ENCODE measurements at places on chromosomes 1 and 21.

DNA sequence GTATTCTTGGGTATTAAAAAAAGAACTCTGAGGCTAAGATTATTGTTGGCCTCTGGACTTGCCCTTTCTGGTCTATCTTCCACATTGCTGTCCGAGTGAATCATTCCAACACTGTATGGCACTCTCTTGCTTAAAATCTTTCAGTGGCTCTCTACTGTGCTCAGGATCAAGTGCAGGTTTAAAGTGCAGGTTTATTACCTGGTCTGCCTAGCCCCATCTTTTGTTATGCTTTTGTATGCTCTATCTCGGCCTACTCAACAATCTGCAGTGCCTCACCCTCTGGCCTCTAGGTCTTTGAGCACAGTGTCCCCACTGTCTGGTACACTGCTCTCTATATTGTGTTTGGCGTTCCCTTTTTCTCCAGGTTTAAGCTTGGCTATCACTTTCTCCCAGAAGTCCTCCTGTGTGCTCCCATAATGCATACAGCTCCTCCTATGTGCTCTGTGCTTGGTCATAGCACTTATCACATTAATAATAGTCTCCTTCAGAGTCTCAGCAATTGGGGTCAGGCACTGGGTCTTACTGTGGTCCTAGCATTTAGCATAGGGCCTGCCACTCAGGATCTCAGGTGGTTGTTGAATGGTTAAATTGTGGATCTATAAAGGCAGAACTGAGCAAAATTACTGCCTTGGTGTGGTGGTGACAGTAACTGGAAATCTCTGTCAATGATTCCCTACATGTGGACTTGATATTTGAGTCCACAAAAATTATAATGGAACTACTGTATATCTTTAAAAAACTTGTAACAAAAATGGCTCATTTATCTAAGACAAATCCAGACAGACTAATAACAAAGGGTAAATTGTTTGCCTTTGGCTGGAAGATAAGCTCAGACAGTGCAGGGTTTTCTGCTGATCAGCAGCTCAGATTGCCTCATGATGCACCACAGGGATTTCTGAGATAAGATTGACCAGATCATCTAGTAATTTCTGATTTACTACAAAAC is 10.6 kb upstream of the LDLRAD1 start:
- no peak for DNase-seq

DNA sequence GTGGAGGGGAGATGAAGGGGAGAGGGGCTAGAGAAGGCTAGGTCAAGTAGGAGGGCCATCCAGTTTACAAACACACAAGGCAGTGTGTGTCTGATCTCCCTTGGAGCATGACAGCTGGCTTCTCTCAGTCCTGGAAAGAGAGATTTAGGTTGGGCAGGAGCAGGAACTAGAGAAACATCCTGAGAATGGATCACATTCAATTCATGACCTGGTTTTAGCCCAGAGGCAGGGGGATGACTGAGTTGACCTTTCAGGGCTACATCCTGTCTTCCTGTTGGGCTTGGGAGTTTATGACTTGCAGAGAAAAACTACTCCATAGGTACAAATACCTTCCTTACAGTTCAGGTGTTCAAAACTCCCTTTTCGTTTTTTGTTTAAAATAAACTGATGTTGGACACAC is 97.0 kb downstream of the IGSF21 start:
- no peak for DNase-seq

DNA sequence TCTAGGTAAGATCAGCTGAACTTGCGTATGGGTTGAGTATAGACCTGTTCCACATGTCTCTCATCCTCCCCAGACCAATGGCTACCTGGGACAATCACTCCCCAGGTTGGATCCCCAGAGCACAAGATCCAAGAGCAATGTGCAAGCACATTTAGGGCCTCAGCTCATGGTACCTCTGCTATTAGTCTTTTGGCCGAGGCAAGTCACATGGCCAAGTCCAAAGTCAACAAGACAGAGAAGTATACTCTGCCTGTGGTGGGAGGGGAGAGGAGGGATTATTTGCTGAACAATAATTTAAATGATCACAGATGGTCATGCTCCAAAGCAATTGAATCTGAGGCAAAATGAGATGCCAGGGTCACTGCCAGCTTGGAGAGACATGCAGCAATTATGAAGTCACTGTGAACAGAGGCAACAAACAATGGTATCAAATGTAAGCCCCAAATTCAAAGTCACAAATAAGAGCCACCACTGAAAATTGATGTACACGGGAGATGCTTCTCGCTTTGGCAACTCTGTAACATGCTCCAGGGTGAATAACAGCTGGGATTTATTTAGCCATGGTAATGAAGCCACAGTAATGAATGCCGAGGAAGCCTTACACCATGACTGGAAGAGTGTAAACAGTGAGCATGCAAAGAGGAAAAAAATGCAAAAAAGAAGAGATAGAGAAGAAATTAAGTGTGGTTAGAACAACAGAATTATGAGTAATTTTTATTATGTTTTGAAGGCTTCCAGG is 149.1 kb downstream of the ZNF281 start:
- no peak for DNase-seq

DNA sequence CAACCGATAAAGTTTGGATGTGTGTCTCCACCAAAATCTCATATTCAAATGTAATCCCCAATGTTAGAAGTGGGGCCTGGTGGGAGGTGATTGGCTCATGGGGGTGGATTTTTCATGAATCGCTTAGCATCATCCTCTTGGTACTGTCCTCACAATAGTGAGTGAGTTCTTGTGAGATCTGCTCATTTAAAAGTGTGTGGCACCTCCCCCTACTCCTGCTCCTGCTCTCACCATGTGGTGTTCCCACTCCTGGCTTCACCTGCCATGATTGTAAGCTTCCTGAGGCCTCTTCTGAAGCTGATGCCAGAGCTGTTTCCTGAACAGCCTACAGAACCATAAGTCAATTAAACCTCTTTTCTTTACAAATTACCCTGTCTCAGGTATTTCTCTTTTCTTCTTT is 28.2 kb upstream of the PRDX6 start:
- no peak for DNase-seq

GRCh38 chr1:14296795-14297194 is 301.7 kb upstream of the KAZN start:
- no peak for DNase-seq

DNA sequence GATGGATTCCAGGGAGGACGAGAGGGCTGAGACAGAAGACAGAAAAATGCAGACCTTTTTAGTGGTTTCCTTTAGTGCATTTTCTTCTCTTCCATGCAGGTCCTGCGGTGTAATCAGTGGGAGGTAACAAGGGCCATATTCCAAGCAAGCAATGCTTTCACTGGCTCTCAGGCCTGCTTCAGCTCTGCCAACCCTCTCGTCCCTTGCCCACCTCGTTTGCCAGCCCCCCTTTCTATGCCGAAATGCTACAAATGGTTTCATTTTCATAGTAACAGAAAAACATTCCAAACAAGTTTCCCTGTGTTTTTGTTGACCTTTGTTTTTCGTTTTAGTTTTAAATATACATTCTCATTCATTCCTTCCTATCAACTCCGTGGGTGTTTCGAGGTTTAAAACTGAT is 443.1 kb downstream of the TTLL7 start:
- no peak for DNase-seq

- DNase-seq, result no peak
Measured at GRCh38 chr1:229758101-229759036, 132.3 kb downstream of the URB2 start.

DNA sequence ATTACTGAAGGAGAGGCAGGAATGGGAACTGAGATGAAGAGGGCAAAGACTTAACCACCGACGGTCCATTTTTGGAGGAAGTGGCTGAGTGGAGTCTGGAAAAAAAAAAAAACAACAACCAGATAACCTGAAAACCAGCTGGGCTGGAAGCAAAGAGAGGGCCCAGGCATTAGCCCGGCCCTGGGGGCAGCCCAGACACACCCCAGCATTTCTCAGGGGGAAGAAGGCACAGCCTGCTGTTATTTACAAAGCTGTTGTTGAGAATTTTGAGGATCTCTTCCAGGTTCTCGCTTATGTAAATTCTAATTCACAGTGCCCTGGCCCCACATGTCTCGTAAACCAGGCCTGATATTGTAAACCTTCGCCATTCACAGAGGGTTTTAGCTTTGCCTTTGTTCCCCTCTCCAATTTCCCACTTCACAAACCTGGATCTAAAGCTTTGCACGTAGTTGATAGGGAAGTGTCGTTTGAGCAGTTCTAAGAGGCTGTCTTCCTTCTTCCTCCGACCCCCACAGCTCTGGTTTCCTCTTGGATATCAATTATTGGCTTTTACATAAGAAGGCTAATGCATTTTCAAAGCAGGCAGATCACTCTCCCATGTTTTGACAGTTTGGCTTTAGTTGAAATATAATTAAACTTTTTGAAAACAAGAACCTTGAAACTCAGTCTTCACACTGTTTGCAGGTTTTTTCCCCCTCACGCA is 161.8 kb upstream of the IRF2BP2 start:
- no peak for DNase-seq

DNA sequence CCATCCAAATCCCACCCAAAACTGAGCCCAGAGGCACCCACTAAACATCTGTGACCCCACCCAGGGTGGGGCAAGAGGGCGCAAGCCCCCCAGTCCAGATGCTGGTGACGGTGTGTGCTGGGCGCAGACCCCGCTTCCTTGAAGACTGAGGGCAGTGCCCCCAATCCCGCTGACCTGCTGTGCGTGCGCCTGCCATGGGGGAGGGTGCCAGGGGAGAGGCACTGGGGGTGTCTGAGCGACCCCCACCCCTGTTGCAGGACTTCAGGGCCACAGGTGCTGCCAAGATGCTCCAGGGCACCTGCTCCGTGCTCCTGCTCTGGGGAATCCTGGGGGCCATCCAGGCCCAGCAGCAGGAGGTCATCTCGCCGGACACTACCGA is 13.3 kb downstream of the COL6A2 start:
- DNase-seq, result no peak

- DNase-seq, result no peak
Measured at GRCh38 chr1:212119863-212120262, 84.3 kb downstream of the DTL start.

- DNase-seq, result peak; percentile 33
Measured at GRCh38 chr1:172971241-172971640, 79.5 kb downstream of the TNFSF18 start.

DNA sequence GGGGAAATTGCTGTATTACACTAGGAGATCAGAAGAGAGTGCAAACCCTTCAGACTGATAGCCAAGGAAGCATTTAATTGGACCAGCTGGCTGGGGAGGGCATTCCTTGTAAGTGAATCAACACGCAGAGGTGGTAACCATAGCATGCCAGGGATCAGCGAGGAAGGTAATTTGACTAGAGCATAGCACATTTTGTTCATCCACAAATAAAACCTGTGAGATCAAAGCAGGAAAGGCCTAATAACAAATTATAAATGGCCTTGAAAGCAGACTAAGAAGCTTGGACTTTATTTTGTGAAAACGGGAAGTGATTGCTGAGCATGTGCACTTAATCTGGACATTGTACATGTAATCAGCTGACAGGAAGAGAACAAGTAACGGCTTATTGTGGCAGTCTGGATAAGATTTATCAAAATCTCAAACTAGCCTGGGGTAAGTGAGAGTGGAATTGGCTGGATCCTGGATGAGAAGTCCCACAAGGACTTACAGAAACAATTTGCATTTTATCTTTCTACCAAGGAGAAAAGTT is 11.7 kb upstream of the CD55 start:
- DNase-seq, result no peak

DNA sequence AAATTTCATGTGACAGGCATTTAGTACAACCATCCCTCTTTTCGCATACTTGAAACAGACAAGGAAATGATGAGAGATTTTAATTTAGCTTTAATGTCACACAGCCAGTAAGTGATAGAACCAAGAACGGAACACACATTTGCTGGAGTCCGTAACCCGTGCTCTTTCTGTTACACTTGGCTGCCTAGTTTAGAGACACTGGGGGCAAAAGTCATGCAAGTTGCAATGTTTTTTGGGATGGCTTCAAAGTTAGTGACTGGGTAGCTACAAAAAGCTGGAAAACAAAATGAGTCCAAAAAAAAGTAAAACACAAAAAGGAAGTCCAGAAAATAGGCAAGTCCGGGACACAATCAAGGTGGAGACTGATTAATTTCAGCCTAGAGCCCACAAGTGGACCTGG is 5.9 kb downstream of the NID1 start:
- DNase-seq, result no peak

- peak; percentile 34 for DNase-seq
Measured at GRCh38 chr1:221886743-221887414, 145.0 kb upstream of the DUSP10 start.

- DNase-seq, result no peak
Measured at GRCh38 chr1:20410503-20410902, 75.5 kb downstream of the CAMK2N1 start.

DNA sequence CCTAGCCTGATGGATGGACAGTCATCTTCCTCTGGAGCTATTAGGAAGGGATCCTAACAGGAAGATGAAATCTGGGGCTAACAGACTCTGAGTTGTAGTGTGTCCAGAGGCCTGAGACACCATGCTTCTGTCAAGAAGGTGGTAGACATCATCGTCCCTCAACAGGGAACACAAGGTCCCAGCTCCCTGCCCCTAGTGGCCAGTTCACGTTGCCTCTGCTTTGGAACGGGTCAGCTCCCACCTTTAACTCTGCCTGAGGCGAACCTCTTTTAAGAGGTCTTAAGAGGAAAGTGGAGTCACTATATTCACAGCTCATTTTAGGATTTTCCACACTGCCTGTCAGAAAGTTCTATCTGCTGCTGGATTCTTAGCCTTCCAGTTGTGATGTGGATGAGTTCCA is 28.3 kb downstream of the LRRC71 start:
- no peak for DNase-seq

DNA sequence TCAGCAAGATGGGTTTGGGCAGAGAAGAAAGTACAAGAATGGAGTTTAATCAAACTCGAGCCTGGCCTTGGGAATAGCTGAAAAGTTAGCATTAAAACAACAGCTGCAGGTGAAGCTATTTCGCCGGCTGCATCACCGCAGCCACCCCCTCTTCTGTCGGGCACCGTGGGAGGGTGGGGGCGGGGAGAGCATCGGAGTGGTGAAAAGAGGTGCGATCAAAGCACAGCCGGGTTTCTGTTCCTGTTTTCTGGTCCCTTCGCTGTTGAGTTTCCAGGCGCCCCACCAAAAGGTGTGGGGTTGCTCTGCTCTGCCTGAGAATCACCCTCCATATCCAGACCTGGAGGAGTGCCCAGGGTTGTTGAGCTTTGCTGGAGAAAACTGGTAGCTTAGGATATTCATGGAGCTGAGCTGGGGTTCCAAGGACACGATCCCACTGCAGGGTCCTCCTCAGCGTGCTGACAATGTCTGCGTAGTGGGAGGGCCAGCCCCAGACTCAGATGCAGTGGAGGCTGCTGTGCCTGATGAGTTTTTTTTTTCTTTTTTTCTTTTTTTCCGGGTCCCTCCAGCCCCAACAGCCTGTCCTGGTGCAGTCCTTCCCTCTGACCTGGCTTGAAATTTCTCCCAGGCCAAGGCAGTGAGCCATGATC is 127.5 kb upstream of the C1orf174 start:
- DNase-seq, result no peak

DNA sequence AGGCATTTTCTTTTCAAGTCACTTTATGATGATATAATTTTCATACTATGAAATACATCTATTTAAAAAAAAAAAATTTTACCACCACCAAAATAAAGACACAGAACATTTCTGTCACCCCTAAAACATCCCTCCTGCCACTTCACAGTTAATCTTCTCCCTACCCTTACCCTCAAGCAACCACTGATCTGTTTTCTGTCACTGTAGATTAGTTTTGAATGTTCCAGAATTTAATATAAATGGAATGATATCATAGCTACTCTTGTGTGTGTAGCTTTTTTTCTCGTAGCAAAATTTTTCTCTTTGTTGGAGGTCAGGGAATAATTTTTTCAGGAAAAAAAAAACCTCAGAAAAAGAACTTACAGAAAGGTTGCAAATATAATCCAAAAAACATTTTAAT is 152.7 kb downstream of the RHOU start:
- no peak for DNase-seq

GRCh38 chr21:25300632-25301031 is 306.6 kb downstream of the MRPL39 start:
- DNase-seq, result no peak
